ENCODE measurements at places on chromosomes 5 and 9.

DNA sequence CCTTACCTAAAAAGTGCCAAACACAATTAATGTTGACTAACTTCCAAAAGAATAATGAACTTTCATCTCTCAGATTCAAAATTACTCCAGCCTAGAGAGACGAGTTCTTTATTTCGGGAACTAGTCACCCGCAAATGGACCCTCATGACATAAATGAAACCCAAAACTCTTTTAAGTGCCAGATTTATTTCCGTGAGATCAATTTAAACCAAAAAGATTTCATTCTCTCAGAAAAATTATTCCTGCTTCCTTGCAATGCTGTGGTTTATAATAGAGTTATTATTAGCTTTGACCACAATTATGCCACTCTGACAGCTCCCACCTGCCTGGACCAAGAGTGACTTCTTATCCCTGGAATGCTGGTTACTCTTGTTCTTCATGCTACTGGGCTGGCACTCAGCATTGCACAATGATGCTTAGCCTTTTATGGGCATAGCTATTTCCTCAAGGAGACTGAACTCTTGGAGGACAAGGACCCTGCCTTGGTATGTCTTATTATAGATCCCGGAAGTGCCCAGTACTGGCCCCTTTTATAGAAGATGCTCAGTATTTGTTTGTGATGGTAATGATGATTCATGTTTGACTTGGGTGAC is 183.5 kb downstream of the SNX18 start:
- DNase-seq: no peak

DNA sequence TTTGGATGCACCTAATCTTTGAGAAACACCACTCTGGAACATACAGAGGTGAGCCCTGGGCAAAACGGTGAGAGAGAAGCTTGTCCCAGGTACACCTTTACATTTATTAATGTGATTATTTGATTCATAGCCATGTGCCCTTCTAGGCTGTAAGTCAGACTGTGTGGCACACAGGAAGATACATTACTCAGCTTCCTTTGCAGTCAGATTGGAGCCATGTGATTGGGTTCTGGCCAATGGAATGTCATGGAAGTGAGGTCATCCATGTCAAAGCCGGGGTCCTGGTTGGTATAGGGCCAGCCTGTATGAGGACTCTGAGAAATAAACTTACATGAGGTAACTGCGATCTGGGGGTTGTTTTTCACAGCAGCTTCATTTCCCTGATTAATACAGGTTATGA is 106.8 kb upstream of the CD180 start:
- no peak for DNase-seq

GRCh38 chr5:65840071-65840470 is 86.3 kb upstream of the ERBIN start:
- DNase-seq: no peak

DNA sequence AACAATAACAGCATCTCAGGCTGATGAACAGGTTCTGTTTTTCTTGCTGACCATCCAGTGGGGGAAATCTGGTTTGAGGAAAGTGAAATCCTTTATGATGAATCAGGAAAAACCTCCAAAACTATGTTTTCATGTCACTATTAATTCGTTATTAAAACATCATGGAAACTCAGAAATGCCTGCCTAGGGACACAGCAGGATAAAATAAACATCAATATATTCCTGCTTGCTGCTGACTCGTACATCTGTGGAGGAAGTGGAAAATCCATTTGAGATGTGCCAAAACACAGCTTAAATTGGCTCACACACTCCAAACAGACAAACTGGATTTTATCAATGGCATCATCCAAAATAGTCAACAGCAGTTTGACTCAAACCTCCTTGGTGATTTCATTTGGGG is 53.0 kb downstream of the TEK start:
- no peak for DNase-seq

DNA sequence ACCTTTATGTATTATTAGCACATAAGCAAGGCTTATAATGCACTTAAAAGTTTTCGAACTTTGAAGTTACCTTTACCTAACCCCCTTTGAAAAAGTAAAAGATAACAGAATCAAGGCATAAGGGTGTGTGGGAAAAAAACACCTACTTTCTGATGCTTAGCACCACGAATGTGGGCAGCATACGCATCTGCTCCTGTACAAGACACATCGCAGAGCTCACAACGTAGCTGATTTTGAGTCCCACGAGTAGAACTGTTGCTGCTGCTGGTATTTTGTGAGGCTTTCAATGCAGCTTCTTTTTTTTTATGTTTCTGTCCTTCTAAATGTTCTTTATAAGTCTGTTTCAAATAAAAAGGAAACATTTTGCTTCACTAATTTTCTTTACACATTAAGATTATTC is 40.8 kb downstream of the ZFR start:
- DNase-seq: no peak

- DNase-seq: no peak
Measured at GRCh38 chr5:120600639-120601038, 136.5 kb downstream of the PRR16 start.

GRCh38 chr5:65172486-65173129 is 309.1 kb downstream of the ADAMTS6 start:
- no peak for DNase-seq

- no peak for DNase-seq
Measured at GRCh38 chr5:81657386-81657785, 93.5 kb downstream of the SSBP2 start.

- DNase-seq: no peak
Measured at GRCh38 chr9:130874783-130875182, 21.8 kb downstream of the QRFP start.

- no peak for DNase-seq
Measured at GRCh38 chr9:17695482-17695881, 116.6 kb downstream of the SH3GL2 start.

GRCh38 chr5:173329491-173330337 is 1.5 kb upstream of the STC2 start:
- DNase-seq: no peak

- no peak for DNase-seq
Measured at GRCh38 chr9:71764891-71765290, 3.4 kb downstream of the CEMIP2 start.

Data from hematopoietic multipotent progenitor cell (in vitro differentiated cells).